ENCODE measurements at places on chromosomes 5 and 9.
A peak's percentile ranks its signal among the peaks of the same experiment; 100 is the strongest.

- ATAC-seq: no peak
Measured at GRCh38 chr5:176690911-176691310, 43.6 kb downstream of the TSPAN17 start.

GRCh38 chr9:70639853-70640814, 225.7 kb upstream of the KLF9 start:
- no peak for ATAC-seq

GRCh38 chr5:85452322-85453025, 1067.8 kb upstream of the EDIL3 start:
- no peak for ATAC-seq

DNA sequence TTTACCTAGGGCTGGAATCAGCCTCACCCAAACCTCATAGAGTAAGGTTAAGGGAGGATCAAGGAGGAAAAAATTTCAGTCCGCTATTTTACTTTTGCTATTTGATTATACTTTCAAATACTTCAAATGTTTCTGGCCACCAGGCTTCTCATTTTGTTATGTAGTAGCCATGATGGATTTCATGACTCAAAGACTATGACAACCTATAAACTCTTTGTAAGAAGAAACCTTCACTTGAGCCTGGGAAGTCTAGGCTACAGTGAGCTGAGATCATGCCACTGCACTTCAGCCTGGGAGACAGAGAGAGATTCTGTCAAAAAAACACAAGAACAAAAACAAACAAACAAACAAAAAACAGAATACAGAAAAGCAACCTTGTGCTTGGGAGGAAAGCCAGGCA, 293.6 kb upstream of the TNC start:
- ATAC-seq: no peak

DNA sequence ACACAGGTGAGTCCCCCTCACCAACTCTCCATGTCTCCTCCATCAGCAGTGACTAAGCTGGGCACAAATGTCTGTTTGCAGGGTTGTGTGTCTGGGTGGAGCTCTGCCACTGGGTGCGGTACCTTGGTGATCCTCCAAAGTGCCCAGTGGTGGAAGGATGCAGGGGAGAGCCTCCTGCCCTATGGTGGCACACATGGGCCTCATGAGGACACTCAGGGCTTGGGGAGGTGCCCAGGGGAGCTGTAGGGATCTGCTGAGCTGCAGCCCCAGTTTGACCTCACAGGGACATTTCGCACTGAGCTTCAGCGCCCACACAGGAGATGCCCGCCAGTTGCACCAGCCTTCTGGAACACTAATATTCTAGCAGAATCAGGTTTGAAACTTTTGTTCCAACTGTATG, 29.5 kb downstream of the S1PR3 start:
- ATAC-seq: no peak

GRCh38 chr9:114389612-114390368, 2.0 kb upstream of the AKNA start:
- ATAC-seq: no peak

- no peak for ATAC-seq
Measured at GRCh38 chr5:616484-617039, 4.4 kb downstream of the CEP72 start.

DNA sequence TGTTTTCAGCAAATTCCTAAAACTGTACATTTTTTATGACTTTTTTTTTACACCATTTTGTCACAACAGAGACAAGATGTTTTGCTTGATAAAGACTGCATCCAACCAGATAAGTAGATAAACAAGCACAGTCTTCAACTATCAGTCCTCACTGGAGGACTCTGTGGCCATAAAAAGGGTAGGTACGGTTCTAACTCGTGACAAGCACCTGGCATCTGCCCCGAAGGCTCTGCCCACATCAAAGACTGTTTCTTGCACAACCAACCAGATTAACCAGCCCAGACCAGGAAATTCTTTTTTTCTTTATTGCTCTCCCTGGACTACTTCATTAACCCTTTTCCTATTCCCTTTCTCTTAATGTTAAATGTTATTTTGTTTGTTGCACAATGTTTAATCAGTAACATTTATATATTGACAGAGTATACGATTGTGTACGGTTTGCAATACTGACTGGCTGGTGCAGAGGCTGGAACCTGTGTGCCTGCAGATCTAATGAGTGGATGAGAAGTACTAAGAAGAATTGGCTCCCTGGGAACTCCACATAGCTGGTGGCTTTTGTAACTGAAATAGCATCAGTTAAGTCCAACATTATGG, 74.1 kb downstream of the SERINC5 start:
- ATAC-seq: no peak

DNA sequence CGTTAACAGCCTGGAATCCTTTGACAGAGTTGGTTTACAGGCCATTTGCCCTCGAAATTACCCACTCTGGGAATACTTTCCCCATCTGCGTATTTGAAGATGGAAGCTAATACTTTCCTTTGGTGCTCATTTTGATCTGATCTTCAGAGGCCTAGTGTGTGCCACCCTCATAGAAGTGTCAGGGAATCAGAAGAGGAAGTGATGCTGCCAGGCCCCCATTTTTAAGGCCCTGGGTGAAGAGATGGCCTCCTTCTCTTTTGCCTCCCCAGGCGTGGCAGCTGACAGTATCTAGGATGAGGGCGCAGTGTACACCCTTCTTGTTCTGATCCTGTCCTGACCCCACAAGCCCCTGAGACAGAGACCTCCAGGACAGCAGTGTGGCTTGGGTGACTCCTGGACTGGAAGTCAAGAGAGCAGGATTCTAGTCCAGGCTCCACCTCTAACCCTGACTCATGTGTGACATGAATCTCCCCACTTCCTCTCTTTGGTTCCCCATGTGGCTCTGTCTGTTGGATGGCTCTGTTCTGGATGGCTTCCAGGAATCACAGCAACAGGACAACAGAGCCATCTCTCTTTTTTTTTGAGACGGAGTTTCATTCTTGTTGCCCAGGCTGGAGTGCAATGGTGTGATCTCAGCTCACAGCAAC, 27.8 kb downstream of the CSF1R start:
- ATAC-seq: peak; percentile 51

DNA sequence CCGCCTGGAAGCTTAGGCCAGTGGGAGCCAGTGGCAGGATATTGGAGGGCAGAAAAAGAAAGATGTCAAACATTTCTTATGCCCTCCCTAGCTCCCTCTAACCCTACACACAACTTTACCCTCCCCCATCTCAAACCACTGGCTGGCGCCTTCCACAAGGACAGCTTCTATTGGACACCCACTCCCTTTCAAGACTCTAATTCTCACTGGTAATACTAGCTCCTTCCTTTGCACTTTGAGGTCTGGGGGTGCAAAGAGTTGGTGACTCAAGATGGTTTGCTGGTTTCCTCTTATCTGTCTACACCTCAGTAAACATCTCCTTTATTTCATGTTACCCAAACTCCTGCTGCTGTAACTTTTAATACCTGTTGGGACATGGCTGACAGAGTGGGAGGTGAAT, 11.6 kb upstream of the ITGA1 start:
- ATAC-seq: peak; percentile 46

DNA sequence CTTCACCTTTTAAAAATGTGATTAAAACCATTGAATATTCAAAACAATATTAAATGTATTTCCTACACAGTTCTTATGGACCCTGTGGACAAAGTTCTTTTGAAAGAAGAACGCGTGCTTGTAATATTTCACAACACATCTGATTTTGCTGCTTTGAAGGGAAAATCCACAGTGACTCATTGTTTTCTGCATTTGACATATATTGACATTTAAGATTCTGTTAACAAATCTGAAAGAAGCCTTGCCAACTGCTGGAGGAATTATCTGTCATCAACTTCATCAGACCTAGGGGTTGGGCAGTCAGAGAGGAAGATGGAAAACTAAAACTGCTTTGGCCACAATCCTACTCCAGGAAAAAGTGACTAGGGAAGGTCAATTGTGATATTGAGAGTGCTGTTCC, 56.9 kb upstream of the RASEF start:
- ATAC-seq: no peak

DNA sequence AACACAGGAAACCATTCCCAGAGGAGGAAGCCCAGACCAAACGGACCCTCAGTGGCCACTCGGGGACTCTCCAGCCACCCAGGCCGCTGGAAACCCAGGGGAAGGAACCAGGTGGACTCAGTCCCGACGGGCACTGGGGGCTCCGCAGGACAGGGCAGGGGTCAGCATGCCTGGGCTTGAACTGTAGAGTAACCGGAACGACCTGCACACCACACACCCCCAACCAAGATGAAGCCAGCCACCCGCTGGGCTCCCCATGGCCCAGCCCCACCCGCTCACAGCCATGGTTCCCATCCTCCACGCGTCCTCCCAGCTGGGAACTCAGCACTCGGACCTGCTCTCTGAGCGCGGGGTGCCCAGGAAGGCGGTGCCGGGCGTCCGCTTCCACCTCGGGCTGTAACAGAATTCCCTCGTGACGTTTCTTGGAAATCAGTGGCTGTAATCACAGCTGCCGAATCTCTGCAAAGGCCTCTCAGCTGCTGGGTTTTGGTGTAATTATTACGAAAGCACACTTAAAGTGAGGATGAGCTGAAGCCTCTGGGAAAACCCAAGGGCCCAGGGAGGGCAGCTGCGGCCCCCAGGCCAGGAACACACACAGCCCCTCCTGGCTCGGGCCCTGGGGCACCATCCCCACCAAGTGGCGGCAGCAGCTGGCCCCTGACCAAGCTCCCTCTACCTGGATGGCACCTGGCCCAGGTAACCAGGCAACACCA, 13.8 kb downstream of the NACC2 start:
- peak; percentile 44 for ATAC-seq

- ATAC-seq: no peak
Measured at GRCh38 chr9:20205821-20206220, 416.5 kb downstream of the MLLT3 start.

GRCh38 chr5:138952962-138953361, 77.8 kb upstream of the LRRTM2 start:
- no peak for ATAC-seq
